ENCODE measurements at places on chromosomes 5 and 9.

GRCh38 chr9:36764364-36765076 is 191.8 kb downstream of the MELK start:
- DNase-seq, result no peak

- no peak for DNase-seq
Measured at GRCh38 chr5:178252258-178252657, 19.7 kb upstream of the PHYKPL start.

DNA sequence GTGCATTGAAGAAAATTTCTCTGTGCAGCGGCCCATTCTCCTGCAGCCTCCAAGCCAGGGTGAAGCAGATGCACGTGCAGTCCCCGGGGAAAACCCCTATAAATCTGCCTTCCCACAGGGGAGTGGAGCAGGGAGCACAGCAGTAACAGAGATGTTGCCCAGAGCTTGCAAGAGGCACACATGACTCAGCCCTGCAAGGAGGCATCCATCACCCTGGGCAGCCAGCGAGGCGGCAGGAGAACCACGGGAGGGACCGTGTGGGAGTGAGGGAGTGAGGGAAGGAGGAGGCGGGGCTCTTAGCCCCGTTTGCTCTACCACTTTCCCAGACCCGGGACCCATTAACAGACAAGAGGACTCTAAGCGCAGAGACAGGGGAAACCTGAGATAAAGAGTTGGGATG is 96.2 kb upstream of the ARAP3 start:
- DNase-seq, result peak; percentile 14

DNA sequence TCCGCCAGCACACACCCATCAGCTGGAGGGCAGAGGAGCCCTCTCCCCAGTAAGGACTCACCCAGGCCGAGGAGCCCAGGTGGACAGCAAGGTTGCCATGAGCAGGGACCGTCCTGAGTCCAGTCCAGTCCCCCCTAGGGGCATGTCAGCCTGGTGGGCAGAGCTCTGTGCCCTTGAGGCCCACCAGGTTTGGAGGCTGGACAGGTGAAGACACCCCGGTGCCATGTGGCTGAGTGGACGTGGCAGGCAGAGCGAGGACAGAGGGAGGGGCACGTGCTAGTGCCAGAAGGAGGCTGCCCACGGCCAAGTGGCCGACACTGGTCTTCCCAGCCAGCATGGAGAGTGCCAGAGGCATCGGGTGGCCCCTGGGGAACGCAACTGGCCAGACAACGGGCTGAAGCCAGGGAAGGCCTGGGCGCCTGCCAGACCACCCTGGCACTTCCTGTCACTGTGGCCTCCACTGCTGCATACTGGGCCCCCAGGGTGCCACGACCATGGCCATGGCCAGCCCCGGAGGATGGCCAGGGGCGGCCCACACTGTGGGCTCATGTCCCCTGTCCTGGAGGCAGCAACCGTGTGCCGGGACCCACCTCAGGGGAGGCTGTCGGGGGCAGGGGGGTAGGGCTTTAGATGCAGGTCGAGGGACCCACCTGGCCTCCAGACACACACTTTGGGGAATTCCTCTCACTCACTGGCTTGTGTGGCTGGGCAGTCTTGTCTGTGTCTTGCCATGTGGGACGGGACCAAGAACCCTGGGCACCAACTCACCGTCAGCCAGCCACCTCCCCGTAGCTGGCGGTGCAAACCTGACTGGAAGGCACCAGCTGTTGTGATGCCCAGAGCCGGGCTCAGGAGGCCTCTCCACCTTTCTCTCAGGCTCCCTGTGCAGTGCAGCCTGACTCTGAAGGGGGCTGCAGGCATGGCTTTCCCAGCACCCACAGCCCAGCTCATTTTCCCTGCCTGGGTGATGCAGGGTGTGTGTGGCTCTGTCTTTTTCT is 42.3 kb upstream of the LPCAT1 start:
- DNase-seq, result no peak

DNA sequence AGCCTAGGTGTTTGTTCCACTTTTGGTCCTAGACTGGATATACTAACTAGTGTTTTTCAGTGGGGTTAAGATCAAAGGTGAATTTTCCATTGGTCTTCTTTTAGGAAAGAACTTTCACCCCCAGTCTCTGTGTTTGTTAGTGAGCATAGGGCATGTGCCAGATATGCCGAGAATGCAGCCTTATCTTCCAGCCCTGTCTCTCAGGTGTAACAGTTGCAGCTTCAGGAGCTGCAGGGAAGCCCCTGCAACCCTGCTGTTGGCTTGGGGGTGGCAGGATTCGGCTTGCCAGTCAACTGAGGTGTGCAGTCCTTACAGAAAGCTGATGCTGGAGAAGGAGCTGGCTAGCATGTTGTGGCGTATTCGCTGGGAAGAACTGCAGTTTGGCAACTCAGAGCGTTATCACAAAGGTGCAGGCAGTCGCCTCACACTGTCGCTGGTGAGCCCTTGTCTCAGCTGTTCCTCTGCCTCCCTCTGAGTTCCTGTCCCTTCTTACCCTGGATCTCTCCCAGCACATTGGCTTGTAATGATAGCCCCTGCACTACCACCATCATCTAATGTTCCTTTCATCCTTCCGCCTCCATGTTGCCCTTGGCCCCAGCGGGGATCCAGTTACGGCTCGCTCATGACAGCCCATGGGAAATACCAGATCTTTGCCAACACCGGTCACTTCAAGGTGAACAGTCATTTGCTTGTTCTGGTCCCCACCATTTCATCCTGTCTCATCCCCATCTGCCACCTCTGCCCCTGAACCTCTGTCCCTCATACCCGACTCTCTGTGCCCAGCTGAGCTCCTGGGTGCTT is 10.1 kb downstream of the NPR2 start:
- DNase-seq, result no peak

- DNase-seq, result no peak
Measured at GRCh38 chr9:38144421-38144820, 75.4 kb upstream of the SHB start.

- DNase-seq, result no peak
Measured at GRCh38 chr5:17314907-17315471, 97.6 kb downstream of the BASP1 start.

DNA sequence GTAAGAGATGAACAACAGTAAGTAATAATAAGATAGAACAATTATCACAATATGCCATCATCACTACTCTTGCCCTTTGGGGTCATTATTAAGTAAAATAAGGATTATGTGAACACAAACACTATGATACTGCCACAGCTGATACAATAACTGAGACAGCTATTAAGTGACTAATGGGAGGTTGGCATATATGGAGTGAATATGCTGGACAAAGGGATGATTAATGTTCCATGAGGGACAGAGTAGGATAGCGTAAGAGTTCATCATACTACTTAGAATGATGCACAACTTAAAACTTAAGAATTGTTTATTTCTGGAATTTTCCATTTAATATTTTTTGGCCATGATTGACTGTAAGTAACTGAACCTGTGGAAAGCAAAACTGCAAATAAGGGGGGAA is 16.6 kb downstream of the POU5F2 start:
- DNase-seq, result no peak

DNA sequence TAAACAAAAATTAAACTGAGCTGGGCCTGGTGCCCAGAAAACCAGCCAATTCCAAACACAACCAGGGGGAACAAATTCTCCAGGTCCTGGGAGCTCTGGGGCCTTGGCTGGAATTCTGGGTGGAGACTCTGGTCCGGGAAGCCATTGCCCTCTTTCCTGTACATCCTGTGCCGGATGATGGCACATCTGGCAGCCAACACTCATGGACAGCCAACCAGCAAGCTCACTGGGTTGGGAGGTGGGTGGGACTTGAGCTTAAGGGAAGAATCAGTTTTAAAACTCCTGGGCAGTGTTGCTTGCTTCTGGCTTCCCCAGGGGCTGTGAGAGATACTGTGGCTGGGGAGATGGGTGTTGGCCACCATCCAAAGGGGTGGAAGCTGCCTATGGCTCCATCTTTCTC is 56.1 kb downstream of the PCDH1 start:
- DNase-seq, result no peak

DNA sequence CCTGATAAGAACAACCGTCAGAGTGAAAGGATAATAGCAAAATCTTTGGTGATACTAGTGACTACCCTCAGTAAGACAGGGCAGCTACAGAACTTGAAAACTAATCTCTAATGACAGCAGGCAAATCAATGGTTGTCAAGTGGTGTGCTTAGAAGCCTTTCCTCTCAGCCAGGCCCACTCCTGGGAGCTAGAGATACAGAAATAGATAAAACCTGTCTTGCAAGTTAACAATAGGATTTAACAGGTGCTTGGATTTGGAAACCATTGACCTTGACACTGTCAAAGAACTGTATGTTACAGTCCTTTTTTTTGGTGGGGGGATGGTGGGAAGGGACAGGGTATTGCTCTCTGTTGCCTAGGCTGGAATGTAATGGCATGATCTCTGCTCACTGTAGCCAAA is 118.6 kb downstream of the BASP1 start:
- DNase-seq, result no peak

GRCh38 chr9:124858330-124859046 is 3.3 kb downstream of the RPL35 start:
- no peak for DNase-seq

DNA sequence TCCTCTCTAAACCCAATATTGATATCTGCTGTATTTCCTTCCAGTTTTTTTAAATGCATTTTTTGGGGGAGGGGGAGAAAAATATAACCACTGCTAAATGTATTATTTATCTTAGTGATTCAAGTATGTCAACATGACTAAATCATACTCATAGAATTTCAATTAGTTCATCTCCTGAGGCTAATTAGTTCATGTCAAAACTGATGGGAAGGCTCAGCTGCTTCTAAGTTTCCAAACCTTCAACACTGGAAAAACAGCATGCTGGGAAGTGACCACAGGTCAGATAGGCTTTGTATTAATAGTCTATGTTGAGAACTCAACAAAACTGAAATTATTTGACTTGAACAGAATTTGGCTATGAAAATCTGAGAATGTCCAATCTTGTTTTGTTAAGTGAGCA is 118.7 kb downstream of the TTLL11 start:
- DNase-seq, result no peak

GRCh38 chr9:88538311-88539085 is 3.5 kb downstream of the NXNL2 start:
- DNase-seq, result no peak

- peak; percentile 69 for DNase-seq
Measured at GRCh38 chr9:35114113-35114839, 1.4 kb downstream of the ATOSB start.

DNA sequence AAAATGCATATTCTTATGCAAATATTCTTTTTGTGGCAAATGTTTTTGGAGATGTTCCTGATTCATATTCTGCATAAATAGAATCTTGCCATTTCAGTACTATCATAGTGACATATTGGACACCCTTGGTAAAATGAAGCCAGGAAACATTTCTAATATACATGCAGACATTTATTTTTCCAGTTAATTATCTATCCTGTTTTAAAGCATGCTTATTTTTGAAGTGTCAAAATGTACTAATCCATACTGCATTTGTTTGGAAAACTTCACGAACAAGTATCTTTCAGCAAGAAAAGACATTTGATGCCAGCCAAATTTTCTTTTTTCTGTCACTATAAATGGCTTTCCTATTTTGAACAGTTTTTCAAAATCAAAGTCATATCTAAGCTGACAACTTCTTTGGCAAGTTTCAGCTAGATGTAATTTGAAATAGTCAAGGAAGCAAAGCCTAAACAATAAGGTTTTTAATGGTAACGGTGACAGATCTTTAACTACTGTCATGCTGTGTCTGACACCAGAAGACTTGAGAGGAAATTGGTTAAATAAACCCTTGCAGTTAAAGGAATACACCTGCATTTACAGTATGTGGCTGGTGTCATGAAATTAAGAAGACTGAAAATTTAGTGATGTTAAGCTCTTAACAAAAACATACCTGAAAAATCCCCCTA is 284.3 kb downstream of the TLE1 start:
- DNase-seq, result no peak

DNA sequence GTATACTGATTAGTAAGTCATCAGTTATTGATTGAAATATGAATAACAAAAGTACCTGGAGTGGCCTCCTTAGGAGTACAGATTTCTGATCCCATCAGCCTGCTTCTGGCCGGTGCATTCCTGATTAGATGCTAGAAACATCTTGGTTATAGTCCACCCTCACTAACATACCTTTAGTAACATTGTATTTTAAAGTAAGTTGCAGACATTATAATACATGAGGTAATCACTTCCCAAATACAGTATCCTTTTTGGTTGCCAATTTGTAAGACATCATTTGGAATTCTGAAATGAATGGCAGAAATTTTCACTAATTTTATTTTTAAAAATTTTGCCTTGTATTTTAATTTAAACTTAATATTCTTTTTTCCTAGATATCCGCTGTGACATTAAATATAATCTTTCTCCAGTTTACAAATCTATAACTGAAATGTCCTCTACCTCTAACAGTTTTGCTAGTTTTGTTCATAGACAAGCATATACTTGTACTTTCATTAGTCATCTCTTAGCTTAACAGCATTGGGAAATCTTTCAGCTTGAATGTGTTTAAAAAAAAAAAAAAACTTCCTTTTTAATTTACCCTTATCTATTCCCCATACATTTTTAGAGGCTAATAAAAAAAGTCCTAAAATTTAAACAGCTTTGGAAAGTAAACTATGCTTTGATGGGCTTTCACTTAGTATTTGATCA is 178.9 kb downstream of the XRCC4 start:
- no peak for DNase-seq

GRCh38 chr9:96418920-96419690 is 935 bp upstream of the ZNF367 start:
- peak; percentile 70 for DNase-seq

DNA sequence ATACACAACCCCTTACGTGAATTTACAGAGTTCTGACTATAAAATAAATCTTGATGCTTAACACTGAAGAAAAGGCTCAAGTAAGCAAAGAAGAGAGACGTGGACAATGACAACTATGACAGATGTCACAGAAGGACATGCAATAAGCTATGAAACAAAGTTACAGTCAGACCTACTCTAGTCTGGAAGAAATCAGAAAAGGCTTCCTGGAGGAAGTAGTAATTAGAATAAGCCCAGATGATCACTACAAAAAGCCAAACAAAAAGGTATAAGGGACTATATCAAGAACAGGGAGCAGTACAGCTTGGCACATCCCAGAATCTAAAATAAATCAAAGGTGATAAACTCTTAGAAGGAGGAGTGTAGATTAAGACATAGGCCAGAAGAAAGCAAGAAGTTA is 6.3 kb downstream of the FNIP1 start:
- DNase-seq, result no peak

DNA sequence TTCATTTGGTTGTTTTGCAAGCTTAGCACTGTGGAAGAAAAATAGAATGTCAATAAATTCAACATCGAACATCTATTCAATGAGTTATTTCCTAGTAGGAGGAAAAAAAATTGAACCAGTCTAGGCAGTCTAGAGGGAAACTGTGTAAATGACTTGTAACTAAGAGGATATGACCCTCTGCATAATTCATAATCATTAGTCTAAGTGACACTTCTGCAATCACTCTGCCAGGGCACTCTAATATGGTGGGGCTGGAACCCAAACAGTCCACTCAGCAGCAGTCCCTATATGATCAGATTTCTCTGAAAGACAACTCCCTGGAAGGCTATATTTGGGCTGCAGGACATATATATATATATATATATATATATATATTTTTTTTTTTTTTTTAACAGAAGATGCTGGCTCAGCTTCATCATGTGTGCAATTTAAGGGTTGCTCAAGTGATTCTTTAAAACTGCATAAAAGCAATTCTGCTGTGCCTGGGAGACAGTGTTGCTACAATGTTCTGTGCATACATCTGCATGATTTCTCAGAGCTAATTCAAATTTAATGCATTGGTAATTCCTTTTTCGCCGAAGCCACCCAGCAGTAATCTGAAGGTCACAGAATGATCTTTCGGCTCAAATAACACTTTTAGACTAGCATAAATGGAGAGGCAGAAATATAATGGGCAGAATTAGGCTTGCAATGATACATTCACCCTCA is 482.1 kb upstream of the ZNF608 start:
- no peak for DNase-seq

- DNase-seq, result no peak
Measured at GRCh38 chr5:177316005-177316404, 4.3 kb upstream of the MXD3 start.

Measured in Calu3 (cell line).